ENCODE measurements at places on chromosomes 3 and 15.

GRCh38 chr15:79970181-79970580 is 815 bp downstream of the BCL2A1 start:
- no peak for DNase-seq

- DNase-seq, result no peak
Measured at GRCh38 chr15:37903919-37904625, 30.4 kb upstream of the TMCO5A start.

- DNase-seq, result no peak
Measured at GRCh38 chr15:85676342-85677098, 118.2 kb downstream of the KLHL25 start.

- peak; percentile 19 for DNase-seq
Measured at GRCh38 chr3:8954938-8955763, 8.1 kb downstream of the RAD18 start.

DNA sequence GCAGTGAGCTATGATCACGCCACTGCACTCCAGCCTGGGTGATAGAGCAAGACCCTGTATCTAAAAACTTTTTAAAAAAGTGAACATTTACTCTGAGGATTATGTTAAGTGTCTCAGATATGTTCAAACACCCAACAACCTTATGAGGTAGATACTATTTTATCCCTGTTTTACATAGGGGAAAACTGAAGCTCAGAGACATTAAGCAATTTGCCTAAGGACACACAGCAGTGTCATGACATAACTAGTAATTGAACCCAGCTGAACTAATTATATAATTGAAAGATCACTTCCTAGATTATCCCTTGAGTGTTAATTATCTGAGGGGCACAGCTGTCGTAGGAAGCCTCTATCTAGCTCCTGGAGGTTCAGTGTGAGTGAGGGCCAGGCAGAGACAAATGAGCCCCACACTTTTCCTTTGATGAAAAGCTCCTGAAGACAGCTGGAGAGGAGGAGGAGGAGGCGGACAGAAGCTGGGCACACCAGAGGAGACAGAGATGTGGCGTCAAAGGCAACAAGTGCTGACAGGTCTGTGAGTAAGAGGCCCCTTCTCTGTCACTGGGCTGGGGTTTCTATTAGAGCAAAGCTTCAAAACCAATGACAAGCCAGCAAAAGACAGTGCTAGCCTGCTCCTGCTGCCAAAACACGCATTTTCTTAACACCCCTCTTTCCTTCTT is 20.5 kb downstream of the TRH start:
- DNase-seq, result no peak

GRCh38 chr15:58489289-58490085 is 57.7 kb downstream of the LIPC start:
- DNase-seq, result no peak

- DNase-seq, result no peak
Measured at GRCh38 chr3:23701716-23702597, 103.8 kb upstream of the UBE2E1 start.

- no peak for DNase-seq
Measured at GRCh38 chr3:65893631-65894030, 145.1 kb downstream of the MAGI1 start.

- no peak for DNase-seq
Measured at GRCh38 chr3:5202222-5202621, 14.7 kb downstream of the EDEM1 start.

GRCh38 chr3:134348524-134348923 is 25.7 kb downstream of the AMOTL2 start:
- DNase-seq, result no peak

DNA sequence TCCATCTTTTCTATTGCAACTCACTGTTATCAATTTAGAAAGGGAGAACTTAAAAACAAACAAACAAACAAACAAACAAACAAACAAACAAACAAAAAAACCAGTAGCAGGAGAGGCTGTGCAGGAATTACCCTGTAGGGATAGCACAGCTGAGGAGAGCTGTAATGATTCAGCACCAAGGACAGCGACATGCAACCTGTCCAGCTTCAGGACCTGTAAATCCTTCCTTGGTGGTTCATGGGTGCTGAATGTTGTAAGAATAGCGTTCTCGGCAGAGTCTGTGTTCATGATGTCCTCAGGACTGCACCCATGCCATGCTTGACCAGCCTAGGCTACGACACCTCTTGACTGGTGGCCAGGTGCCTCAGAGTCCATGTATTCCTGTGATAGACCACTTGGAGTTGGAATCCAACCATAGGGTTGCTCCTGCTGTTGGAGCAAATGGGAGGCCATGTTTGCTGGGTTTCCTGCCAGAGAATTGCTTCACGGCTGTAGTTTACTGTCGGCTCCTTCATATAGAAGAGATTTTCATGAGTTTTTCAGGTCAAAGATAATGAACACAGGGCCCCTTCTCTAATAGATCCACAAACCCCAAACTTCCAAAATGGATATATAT is 65.9 kb downstream of the CACNA2D3 start:
- peak; percentile 53 for DNase-seq

DNA sequence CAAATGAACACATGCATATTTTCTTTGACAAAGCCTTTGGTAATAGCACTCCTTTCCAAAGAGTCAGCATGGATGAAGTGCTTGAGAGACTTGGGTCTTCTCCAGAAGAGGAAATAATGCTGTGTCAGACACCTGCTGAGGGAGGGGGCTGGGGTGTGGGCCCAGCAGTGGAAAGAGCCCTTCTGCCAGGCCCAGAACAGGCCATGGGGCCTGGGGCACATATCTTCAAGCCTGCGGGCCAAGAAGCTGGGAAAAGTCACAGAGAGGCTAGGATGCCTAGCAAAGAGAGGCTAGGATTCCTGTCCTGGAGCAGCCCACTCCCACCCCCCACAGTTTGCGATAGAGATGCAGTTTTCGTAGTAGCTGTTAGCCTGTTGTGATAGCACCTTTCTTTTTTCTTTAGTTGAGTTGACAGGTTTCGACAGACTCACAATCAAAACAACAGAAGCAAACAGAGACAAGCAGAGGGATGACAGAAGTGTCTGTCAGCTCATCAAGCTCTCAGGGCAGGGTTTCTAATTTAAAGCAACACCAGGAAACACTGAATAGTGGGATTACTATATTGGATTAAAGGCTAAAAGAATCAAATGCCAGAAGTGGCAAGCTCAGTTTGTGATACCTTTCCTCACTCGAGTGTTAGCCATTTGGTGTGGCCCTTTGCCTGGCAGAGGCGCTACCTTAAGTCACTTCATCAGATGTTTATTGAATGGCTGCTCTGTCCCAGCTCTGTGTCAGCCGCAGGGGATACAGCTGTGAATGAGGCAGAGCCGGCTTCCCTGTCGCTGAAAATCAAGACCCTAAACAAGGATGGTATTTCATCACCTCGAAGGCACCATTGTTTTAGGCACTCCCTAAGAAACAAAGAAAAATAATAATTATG is 19.0 kb downstream of the CMTM7 start:
- DNase-seq, result no peak

- DNase-seq, result no peak
Measured at GRCh38 chr3:10268116-10268515, 19.9 kb downstream of the TATDN2 start.

- DNase-seq, result no peak
Measured at GRCh38 chr15:59252137-59252536, 45.5 kb downstream of the LDHAL6B start.

- no peak for DNase-seq
Measured at GRCh38 chr15:38369936-38370478, 83.9 kb upstream of the FAM98B start.

GRCh38 chr3:39383045-39383880 is at the start of gene SLC25A38:
Gene SLC25A38 (plus strand): TSS chr3:39383370. CDS start chr3:39383725, 355 bp downstream.
- DNase-seq, result no peak

GRCh38 chr3:44240061-44240460 is 1.6 kb upstream of the TOPAZ1 start:
- DNase-seq, result no peak

DNA sequence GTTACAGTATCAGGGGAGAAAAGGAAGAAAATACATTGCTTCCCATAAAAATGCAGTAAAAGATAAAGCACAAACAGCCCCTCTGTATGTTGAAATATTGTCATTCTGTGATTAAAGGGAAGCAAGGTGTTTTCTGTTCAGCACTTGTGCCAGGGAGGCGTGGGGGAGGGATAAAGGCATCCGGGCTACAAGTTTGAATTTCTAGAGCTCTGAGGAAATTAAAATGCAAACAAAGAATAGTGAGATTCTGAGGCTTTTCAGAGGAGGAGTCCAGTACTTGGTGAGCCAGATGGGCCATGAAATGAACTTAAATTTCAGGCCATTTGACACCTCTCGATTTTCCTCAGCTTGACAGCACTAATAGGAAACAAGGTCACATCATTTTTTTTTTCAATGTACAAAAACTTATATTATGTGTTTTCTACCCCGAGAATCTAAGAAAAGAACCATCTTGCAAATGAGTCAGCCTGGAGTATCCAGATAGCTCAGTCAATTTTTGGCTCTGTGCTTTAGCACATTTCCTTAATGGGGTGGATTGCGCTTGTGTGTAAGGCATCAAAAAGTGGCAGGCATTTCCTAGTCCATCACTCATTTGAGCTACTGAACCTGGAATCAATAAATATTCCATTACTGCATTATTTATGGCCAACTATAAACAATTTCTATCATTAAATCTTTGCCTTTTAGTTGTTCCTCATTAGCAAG is 640.8 kb upstream of the TBL1XR1 start:
- no peak for DNase-seq

GRCh38 chr3:13371100-13372075 is 48.7 kb downstream of the NUP210 start:
- no peak for DNase-seq

GRCh38 chr3:175601521-175601920 is 742.4 kb downstream of the NAALADL2 start:
- DNase-seq, result no peak

DNA sequence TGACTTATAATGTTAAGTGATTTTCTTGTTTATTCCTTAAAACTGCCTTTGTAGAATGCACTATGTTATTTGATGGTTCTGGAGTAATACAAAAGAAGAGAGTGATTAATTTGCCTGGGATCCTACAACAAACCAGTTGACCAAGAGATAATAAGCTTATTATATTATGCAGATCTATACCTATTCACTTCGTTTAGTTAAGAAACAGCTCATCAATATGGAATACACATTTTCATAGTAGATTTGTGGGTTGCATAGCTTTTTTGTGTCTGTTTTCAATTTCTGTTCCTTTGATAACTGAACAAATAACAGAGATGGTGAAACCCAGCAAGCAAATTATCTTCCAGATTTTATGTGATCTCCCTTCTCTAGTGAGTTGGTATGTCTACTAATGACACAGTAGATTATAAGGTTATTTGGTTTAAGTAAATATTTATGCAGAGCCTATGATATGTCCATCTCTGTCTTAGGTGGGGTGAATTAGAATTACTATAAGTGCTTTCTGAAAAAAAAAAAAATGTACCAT is 443.3 kb upstream of the TPRG1 start:
- no peak for DNase-seq

- no peak for DNase-seq
Measured at GRCh38 chr15:89770041-89770440, 6.1 kb upstream of the MESP2 start.

DNA sequence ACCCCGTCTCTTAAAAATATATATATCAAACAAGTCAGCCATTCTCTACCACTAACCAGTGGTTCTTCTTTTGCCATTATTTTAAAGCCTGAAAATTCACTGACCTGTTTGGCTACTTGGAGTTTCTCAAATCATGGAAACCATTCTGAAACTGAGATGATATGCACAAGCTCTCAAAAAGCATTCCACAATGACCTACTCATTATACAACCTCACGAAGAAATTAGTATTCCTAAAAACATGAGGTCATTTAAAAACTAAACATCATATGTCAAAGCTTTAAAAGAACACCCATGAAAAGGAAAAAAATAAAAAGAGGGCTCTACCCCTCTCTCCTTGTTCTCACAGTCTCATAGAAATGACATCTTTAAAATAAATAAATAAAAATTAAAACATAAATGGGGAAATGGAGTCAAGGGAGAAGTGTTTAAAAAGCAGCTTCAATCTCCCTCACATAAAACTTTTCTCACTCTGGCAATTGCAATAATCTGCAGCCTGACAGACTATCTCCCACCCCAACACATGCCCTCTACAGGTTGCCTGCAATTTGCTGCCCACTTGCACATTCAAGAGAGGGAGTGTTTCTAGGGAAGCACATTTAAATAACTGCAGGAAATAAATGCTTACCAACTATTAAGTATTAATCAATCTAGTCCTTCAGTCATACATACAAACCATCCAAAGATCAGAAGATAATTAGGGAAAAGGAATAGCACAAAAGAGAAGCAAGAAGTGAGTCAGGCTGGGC is 73.3 kb downstream of the TRANK1 start:
- DNase-seq, result peak; percentile 15

DNA sequence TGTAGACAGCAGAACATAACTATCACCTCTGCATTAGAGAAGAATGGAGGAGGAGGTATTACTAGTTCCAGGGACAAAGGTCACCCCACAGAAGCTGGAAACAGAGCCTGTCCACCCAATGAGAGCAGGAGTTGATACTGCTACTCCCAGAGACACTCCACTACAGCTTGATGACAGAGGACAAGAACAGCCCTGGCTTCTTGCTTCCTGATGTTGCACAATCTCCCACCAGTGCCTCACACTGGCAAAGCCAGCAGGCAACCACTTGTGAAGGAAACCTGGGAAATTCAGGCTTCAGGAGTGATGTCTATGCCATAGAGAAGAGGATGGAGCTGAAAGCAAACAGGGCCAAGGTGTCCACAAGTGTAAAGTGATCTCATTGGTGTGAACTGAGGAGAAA is 78.0 kb upstream of the POU1F1 start:
- DNase-seq, result no peak

GRCh38 chr3:194323785-194324735 is 27.1 kb downstream of the CPN2 start:
- no peak for DNase-seq

DNA sequence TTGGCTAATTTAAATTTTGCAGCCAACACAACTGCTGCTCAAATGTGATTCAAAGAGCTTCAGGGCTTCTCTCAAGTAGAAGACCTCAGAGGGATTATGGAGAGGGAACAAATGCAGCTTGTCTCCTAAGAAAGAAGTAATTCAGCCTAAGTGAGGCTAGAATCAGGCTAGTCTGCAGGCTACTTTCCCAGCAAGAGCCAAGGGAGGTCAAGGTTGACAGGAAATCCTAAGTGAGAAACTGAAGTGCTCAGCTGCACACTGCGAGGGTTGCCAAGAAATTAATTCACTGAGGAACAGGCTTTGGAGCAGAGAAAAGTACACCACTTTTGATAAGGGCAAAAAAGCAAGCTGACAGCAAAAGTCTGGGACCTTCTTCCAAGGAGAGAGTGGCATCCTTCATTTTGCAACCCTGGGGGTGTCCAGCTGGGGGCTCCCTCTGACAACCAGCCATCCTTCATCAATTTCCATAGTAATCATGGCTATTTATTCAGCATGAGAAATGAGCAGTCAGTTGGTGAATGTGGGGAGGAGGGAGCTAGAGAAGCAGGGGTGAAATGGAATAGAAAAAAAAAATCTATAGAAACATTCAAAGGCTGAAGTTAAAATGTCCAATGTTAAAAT is 646.4 kb upstream of the ADAMTS9 start:
- DNase-seq, result no peak

GRCh38 chr15:75531041-75531450 is 48.1 kb downstream of the PTPN9 start:
- DNase-seq, result no peak

Measured in Kasumi-1 (cell line).